ENCODE measurements at places on chromosomes 16 and 17.
A peak's percentile ranks its signal among the peaks of the same experiment; 100 is the strongest.

- DNase-seq: no peak
Measured at GRCh38 chr16:68155425-68155824, 70.3 kb downstream of the NFATC3 start.

DNA sequence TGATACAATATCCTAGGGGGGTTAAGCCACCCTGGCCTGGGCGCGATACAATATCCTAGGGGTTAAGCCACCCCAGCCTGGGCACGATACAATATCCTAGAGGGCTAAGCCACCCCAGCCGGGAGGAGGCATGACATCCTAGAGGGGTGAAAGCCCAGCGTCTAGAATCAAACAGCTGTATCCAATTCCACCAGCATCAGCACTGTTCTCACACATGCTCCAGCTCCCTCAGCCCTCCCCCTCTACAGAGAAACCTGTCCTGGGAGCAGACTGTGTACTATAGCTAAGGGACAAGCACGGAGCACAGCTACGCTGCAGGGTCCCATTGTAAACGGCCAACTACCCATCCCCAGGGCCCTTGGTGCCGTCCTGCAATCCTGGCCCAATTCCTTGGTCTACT, 6.2 kb downstream of the GINS2 start:
- no peak for DNase-seq

- no peak for DNase-seq
Measured at GRCh38 chr16:69453936-69454335, 29.5 kb downstream of the CYB5B start.

GRCh38 chr16:56539656-56540055, 19.8 kb upstream of the BBS2 start:
- DNase-seq: no peak

DNA sequence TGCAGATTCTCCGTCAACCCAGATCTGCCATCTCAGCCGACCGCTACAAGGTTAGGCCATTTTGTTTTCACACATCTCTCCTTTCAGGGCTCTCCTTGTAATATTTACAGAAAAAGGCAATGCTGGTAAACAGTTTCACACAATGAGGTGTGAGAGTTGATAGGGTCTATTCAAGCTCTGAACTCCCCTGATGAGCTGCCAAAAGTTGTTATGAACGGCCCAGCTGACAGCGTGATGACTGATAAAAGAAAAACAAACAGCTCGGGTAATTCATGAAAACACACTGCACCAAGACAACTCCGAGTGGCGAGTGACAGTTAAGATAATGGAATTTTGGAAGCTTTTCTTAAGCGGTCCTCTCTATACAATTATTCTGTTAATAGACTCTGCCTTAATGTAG, 68.1 kb upstream of the IRX5 start:
- no peak for DNase-seq

- DNase-seq: no peak
Measured at GRCh38 chr16:30519120-30520049, 7.0 kb downstream of the ZNF768 start.

DNA sequence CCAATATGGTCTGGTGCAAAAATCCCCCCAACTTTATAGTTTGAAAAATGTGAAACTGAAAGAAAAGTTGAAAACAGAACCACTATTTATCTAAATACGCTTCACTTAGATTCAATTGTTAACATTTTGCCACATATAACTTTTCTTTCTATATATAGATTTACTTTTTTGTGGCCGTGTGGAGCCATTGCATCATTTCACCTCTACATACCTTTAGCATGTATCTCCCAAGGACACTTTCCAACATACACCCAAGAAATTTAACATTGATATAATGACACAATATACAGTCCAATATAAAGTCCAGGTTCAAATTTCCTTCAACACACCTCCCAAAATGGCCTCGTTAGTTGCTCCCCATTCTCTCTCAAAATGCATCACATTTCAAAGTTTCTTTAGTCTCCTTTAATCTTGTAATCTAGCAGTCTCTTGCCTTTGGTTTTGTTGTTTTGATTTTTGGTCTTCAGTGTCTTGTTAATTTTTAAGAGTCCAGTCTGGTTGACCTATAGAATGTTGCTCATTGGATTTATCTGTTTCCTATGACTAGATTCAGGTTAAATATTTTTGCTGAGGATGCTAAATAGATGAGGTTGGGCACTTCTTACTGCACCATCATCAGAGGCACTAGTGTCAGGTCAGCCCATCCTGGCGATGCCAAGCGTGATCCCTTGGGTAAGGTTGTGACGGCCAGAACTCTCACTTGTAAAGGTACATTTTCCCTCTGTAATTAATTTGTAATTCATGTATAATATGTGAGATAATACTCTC, 64.3 kb upstream of the BCAR1 start:
- no peak for DNase-seq

- DNase-seq: no peak
Measured at GRCh38 chr16:9345046-9345445, 253.6 kb downstream of the HAPSTR1 start.

- DNase-seq: peak; percentile 66
Measured at GRCh38 chr17:31313982-31314781, at the start of gene EVI2B. EVI2B (minus strand) TSS chr17:31314054; CDS start chr17:31305609, 8,445 bp downstream.

All from GM12878 (cell line).